ENCODE measurements at places on chromosomes 2 and 18.

DNA sequence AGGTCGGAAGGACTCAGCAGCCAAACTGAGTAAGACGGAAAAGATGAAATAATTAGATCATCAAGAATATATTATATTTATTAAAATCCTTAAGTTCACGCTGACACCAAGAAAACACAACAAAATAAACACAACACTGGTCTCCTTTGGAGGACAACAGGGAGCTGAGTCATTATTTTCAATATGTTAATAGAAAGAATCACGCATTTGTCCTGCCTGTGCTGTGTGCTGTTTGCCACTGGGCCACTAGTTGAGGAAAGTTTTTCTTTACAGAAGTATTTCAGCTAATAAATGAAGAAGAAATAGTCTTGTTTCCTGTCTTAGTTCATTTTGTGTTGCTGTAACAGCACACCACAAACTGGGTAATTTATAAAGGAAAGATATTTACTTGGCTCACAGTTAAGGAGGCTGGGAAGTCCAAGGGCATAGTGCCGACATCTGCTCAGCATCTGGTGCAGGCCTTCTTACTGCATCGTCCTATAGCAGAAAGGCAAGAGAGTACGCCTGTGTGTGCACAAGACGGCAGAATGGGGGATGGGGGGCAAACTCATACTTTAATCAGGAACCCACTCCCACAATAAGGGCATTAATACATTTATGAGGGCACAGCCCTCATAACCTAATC, 88.0 kb downstream of the TCF7L1 start:
- DNase-seq, result no peak

DNA sequence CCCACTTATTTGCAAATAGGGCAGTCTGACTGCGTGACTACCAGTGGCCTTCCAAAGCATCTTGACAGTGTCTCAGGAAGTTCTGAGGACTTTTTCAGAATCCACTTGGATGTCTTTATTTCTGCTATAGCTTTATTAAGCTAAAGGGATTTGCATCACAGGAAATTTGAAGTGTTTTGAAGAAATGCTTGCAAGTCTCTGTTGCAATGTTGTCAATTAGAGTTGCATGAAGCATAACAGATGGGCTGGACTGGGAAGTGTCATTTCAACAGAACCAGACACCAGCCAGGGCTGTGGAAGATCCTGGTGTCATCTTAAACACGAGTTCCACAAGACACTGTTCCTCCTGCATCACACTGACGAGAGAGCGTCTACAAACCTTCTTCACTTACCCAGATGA, 224.5 kb downstream of the EN1 start:
- DNase-seq, result no peak

DNA sequence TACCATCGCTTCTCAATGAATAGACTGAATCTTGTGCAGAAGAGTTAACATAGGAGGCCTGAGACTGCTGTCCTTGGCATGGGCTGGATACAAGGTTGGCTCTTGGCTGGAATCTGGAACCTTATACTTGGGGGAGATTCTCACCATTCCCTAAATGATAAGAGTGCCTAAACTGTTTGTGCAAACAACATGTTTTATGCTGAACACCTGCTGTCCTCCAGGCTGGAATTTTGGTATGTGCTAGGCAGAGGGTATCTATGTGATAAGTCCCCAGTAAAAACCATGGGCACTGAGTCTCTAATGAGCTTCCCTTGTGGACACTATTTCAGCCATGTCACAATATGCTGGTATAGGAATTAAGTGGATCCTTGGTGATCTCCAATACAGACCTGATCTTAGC, 12.8 kb downstream of the PGAP1 start:
- no peak for DNase-seq

GRCh38 chr18:36191711-36192110, 4.4 kb downstream of the MOCOS start:
- no peak for DNase-seq

GRCh38 chr2:127651971-127652550, 6.1 kb downstream of the GPR17 start:
- no peak for DNase-seq

GRCh38 chr18:59318460-59319050, at the start of gene CPLX4:
Gene CPLX4 (minus strand): TSS chr18:59318649. CDS start chr18:59318462, 187 bp downstream.
- DNase-seq, result no peak

DNA sequence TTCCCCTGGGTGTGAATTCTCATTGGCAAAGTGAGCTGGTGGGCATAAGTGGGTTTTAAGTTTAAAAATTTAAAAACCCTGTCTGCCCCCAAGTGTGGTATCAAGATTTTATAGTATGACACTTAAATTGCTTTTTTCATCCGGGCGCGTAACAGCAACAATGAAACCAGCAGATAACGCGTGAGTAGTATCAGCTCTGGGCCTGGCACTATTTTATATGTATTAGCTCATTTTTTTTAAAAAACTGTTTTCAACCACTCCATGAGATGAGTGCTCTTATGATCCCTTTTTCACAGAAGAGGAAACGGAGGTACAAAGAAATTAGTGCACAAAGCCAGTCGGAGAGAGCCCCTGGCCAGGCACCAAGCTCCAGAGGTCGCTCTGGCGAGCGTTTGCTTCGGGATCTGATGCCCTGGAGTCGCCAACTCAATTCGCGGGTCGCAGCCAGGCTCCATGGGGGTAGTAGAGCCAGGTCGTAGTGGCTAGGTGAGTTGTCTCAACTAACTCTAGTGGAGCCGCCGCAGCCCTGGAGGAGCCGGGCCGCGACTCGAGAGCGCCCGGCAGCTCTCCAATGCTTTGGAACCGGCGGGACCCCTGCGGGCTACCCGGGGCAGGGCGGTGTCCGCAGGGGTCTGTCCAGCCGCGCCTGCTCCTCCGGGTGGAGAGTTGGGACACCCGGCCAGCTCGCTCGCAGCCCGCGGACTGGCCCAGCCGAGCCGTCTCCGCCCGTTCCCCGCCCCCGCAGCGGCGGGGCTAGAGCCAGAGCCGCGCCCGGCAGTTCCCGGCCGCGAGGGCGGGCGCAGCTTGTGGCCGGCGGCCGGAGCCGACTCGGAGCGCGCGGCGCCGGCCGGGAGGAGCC, at the start of gene IL1R1:
IL1R1 (plus strand) TSS at position 777 of the 859 bp plus-strand sequence. CDS start 14,979 bp downstream, outside the sequence.
- DNase-seq, result peak; percentile 37

DNA sequence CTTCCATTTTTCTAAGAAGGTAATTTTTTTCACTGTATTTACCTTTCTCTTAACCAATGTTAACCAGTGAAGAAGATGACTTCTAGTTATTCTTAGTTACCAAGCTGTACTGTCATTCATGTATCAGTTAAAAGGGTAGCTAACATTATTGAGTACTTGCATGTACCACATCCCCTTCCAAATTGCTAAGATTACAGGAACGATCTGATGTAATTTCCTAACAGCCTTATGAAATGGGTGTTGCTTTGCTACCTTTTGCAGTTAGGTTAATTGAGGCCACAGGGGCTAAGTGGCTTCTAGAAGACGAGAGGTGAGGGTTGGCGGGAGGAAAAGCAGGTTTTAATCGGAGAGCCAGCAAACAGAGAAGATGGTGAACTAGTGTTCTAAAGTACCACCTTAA, 1.8 kb upstream of the SULT6B1 start:
- no peak for DNase-seq

- DNase-seq, result no peak
Measured at GRCh38 chr18:70337139-70337972, 48.5 kb downstream of the SOCS6 start.

DNA sequence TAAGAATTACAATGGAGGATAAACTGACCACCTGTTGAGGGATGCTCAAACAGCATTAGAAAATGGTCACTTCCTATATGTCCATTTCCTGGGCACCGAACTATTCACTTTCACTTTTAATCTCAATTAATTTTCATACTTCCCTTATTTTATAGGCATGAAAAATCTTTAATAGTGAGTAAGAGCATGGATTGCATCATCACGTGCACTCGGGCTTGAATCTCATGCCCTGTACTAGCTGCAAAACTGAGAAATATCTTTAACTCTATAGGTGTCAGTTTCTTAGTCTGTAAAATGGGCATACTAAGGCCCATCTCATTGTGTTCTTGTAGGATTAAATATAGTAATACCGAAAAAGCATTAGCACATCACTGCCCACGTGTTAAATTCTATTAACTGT, 183.9 kb upstream of the FIGN start:
- no peak for DNase-seq

DNA sequence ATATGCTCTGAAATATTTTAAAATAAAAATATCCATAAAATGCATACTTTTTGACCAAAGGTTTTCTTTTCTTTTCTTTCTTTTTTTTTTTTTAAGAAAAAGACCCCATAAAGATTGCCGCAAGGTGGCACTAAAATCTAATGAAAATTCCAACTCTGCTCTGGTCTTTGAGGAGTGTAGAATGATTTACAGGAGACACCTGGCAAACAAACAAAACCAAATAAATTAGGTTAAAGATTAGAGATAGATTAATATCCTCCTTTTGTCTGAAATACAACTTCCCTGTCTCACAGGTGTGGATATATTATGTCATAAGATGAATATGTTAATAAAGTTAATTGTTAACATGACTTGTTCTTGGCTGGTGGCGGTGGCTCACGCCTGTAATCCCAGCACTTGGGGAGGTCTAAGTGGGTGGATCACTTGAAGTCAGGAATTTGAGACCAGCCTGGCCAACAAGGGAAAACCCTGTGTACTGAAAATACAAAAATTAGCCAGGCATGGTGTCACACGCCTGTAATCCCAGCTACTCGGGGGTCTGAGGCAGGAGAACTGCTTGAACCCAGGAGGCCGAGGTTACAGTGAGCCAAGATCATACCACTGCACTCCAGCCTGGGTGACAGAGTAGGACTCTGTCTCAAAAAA, 3.5 kb upstream of the RHOB start:
- no peak for DNase-seq

GRCh38 chr2:202373490-202373889, 2.6 kb upstream of the BMPR2 start:
- no peak for DNase-seq

- DNase-seq, result no peak
Measured at GRCh38 chr18:54690198-54690597, 99.2 kb downstream of the DYNAP start.

- DNase-seq, result no peak
Measured at GRCh38 chr18:32937597-32937996, 164.8 kb upstream of the KLHL14 start.

DNA sequence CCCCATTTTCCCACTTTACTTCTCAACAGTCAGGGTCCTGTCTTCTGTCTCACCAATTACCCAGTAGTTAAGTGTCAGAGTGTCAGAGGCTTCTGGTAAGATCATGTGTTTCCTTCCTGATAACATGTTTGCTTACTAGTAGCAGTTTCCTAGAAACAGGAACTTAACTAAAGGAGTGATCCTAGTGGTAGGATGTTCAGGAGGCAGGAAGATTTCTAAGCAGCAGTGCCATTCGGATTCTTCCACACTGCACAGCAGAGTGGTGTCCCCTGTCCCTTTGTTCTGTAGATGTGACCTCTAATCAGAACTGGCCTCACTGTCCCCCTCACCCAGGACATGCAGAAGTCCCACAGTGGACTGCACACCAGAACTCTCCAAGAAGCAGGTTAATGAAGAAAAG, 221.8 kb upstream of the OSR1 start:
- no peak for DNase-seq

DNA sequence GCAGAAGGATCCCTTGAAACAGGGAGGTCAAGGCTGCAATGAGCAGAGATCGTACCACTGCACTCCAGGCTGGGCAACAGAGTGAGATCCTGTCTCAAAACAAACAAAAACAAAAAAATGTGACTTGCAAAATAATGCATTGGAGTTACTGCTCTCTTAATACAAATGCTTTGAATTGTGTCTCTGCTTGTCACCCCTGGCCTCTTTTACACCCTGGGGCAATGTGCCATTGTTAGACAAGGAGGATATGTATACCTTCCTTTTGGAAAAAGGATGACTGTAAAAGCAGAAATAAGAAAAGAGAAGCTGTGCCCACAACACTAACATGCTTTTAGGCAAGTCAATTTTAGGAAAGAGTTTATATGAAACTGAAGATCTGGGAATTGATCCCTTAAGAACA, 20.8 kb upstream of the C2orf74 start:
- DNase-seq, result no peak
